ENCODE measurements at places on chromosomes 2 and 18.

DNA sequence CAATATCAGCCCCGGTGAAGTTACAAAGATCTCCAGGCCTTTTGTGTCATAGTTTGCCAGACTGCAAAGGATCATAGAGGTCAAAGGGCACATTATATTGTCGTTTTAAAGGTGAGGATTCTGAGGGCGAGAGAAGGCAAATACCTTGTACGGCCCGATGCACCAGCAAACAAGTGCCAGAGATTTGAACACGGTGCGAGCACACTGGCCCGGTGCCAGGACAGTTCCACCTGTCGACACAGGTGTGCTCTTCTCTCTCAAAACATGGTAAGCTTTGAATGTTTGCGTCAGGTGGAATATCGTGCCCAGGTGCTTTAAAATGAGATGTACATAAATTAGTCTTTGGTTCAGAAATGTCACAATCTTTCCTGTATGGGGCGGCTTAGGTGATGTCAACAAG, 776.1 kb upstream of the ID2 start:
- DNase-seq, result no peak

DNA sequence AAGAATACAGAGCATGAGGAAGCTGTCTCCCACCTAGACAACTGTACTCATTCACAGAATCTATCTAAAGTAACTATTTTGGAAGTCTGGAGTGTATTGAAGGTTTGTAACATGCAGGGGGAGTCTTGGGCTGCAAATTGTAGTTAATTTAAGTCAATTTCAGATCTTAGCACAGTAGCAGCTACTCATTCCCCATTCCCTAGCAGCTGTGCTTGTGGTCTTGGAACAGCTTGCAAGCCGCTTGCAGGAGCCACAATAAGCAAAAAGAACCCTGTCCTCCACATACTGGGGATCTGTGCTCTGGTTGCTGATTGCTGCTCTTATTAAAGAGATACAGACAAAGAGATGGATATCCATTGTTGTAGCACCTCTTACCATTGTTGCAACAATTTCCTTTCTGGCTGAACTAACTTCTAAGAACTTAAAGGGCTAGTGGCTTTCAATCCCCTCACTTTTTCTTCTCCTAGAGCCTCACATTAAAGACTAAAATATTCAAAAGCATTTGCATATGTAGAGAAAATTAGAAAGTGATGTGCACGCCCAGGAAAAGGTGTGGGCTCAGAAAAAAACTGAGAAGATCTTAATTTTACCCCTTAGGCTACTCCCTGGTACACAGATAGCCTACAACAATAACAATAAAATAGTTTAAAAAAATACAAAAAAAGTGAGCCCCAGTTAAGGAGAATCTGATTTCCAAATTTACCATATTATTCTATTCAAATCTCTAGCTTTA, 1775.1 kb upstream of the PIK3C3 start:
- no peak for DNase-seq

- no peak for DNase-seq
These were observed 22.2 kb upstream of the MLPH start for GRCh38 chr2:237464757-237465391.

- DNase-seq, result no peak
These were observed 21.0 kb upstream of the CYRIA start for GRCh38 chr2:16686641-16687040.

DNA sequence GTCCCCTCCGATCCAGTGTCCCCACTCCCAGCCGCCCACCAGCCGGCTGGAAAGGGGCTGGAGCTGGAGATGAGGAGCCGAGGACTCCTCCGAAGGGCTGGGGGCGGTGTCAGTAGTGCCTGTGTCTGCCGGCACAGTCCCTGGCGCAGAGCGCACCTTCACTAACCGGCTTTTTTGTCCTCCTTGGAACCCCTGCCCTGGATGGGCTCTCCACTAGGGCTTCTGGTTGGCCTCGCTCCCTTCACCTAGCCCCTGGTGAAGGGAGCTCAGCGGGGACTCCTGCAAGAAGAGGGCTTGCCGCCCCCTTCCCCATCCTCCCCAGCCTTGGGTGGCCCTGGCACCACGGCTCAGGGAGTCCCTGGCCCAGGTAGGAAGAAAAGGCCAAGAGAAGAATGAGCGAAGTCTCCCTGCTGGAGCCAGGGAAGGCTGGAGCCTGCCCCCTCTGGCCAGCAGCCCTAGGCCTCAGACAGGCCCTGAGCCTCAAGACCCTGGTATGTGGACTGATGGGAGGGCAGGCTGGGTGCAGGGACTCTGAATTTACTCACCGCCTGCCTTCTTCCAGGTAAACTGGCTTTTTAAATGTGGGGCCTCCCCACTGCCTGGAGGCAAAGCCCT, 570 bp upstream of the ECEL1 start:
- DNase-seq, result no peak

GRCh38 chr2:193907561-193907960, 1712.8 kb upstream of the TMEFF2 start:
- DNase-seq, result no peak

DNA sequence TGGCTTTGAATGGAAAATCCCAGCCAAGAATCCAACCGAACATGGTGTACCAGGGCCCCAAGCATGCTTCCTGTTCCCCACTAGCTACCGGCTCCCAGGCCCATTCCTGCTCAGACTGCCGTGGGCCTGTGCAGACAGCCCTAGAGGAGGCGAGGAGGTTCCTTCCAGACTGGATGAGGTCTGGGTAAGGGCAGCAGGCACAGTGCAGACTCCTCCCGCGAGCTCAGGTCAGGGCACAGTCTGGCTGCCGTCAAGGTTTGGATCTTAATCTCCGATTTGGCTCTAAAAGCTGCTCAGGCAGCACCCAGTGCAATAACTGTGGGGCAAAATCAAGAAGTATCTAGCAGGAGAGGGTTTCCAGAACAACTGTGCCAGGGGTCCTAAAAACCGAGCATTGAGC, 19.3 kb upstream of the TTR start:
- DNase-seq, result no peak

- no peak for DNase-seq
These were observed 103.3 kb upstream of the OSR1 start for GRCh38 chr2:19461504-19462255.

DNA sequence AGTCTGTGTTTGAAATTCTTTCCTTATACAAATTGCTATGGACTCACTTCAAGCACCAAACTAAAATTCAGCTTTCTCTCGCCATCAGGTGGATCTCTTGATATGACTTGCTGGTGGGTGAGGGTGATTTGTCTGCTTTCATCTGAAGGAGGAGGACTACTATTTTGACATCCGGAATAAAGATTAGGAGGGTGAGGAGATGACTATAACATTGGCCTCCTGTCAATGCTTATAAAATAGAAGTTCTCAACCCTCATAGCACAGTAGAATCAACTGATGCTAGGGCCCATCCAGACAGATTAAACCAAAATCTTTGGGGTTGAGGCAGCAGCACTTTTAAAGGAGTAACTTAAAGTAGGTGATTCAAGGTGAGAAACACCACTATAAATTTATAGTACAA, 120.4 kb upstream of the DNAJC10 start:
- no peak for DNase-seq

GRCh38 chr18:70219688-70220087, 14.2 kb upstream of the RTTN start:
- DNase-seq, result no peak

- no peak for DNase-seq
These were observed 72.1 kb downstream of the EDAR start for GRCh38 chr2:108916796-108917421.

DNA sequence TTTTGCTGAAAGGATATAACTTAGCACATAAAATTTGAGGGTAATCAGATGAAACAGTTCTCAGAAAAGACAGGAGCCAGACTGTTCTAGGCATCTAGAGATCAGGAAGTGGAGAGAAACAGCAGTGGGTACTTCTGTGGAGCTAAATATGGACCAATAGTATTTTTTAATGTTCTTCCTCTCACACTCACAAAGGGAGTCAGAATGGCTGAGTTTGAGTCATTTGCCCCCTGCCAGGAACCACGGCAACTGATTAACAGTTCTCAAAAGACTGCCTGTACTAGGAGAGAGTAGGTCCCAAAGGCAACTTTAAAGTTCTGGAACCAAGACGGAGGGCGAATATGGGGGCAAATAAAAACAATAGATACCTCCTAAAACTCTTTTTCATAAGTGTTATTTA, 107.5 kb downstream of the GULP1 start:
- DNase-seq, result no peak

DNA sequence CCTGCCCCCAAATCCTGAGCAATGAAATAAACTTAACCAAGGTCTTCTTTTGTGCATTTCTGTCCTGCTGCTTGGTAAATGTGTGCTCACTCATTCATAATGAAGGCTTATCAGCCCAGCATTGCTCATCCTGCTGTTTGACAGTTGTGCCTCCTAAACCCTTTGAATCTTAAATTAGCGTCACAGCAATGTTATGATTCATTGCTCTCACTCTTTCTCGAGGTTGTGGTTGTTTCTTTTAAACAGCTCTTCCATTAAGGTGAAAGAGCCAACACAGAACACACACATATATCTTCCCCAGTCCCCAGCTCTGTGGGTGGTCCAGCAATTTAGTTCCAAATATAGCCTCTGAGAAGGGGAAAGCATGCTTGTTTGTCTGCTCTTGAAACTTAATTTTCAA, 84.0 kb downstream of the EVA1A start:
- no peak for DNase-seq

GRCh38 chr2:220821683-220822082, 750.4 kb downstream of the EPHA4 start:
- no peak for DNase-seq

DNA sequence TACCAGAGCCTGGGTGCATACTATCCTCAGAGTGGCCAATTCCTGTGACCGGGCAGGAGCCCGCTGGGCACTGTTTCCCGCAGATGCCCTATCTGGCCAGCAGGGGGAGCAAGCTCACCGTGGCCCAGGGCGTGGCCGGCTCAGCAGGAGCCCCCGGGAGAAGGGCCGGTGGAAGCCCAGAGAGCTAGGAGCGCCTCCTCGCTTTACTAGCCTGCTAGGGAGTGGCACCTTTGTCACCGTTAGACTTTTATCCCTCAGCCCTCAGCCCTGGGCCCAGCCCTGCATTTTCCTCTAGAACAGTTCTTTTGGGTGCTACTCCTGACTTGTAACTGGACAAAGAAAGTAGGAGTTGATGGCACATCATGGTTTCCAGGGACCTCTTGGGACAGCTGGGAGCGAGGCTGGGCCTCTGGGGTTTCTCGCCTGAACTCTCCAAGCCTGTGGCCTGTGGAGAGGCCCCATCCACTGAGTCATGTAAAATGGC, 24.0 kb downstream of the TMEM177 start:
- DNase-seq, result peak; percentile 50

DNA sequence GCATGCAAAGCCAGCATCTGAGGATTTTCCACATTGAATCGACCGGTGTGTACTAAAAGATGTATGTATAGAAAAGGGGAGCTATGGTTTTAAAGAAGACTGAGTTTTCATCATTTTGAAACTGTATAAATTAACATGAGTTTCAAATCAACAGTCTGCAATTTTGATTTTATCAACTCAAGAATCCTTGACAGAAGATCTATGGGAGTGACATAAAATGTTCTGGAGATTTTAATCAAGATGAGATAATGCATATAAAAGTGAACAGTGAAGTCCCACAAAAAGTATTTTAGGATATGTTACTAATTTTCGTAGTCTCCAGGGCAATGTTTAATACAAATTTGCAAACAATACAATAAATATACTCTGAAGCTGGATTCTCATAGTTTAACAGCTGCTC, 24.0 kb upstream of the CERS6 start:
- no peak for DNase-seq

- DNase-seq, result no peak
These were observed 9.8 kb downstream of the MALL start for GRCh38 chr2:110105608-110106467.

- no peak for DNase-seq
These were observed 250.8 kb upstream of the OSR1 start for GRCh38 chr2:19609266-19609665.

GRCh38 chr2:231923010-231923344, 3.2 kb downstream of the NPPC start:
- no peak for DNase-seq

DNA sequence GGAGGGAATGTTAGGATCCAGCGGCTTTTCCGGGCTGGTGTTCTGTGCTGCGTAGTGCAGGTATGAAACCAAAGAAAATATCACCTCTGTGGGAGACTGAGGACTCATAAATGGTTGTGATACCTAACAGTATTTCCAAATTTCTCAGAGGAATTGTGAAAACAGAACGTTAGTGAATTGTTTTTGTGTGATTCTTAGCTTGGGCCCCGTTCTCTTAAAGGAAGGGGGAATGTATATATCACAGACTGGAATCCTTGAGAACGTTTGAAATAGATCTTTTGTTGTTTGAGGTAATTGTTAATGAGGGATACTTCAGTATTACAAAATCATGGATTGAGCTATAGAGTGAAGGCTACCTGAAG, 834 bp downstream of the ZNF638 start:
- no peak for DNase-seq

- no peak for DNase-seq
These were observed 87.6 kb upstream of the TEX51 start for GRCh38 chr2:126811101-126811500.

GRCh38 chr2:151336863-151337371, 20.5 kb upstream of the TNFAIP6 start:
- no peak for DNase-seq

DNA sequence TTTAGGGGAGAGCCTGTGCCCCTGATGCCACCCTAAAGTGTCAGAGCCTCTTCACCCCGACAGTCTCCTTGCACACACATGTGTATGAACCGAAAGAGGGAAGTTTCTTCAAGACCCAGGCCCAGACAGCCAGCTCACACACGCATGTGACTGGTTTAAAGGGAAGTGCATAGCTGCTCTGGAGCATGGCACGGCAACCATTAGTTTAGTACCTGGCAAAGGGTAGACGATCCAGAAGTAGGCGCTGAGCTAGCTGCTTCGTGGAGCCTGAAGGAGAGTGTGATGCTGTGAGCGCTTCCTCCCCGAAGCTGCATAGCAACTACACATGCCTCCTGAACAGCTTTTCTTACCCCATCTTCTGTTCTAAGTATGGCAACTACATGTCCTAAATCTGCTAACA, 91.7 kb downstream of the ZCCHC2 start:
- DNase-seq, result no peak

- no peak for DNase-seq
These were observed 40.6 kb upstream of the LAMA1 start for GRCh38 chr18:7158216-7158615.

- DNase-seq, result no peak
These were observed 216.3 kb upstream of the DTNA start for GRCh38 chr18:34493566-34494358.

- no peak for DNase-seq
These were observed 17.3 kb downstream of the TWIST2 start for GRCh38 chr2:238865015-238865719.

Measured in stimulated activated CD4-positive, alpha-beta T cell treated with anti-CD3 and anti-CD28 coated beads, Interleukin-1b, Interleukin-23, amount 100 ng/mL, for 24 hours (primary cell).